ENCODE measurements at places on chromosomes 7 and 10.

GRCh38 chr10:107942826-107943225, 778.3 kb upstream of the SORCS1 start:
- no peak for DNase-seq

DNA sequence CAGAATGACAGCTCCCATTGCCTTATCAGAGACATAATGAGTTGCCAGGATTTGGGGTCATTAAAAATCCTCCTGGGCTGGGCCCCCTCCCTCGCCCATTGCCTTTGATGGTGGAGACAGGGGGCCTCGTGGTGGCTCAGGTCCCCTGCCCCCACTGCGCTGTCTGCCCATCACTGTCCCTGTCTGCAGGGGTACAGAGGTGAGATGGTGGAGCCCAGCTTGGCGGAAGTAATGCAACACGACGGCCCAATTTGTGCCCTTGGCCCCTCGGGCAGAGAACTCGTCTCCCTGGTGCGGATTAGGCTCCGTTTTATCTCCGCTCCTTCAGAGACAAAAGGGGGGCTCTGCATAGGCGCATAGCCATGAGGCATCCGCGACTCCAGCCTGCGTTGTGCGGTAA, 152.4 kb upstream of the UNC5B start:
- no peak for DNase-seq

GRCh38 chr7:150942001-150942590, 36.0 kb downstream of the KCNH2 start:
- no peak for DNase-seq

DNA sequence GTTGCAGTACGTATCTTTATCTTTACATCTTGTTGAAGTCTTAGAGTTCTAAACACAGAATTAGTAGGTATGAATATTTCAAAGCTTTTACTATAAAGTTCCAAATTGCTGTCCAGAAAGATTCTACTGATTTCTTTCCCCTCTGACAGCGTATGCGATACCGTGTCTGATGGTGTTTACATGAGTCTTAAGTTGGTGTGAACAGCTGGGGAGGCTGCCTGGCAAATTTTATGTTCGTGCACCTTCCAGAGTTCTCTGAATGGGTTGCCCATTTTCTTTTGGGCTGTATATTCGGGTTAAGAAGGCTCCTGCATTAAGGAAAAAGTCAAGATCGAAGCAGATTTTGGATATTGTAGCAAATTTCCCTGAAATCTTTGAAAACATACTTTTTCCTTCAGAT, 8.3 kb downstream of the MDH2 start:
- no peak for DNase-seq

- DNase-seq: no peak
Observed at GRCh38 chr10:22429981-22430421, 84.7 kb downstream of the SPAG6 start.

DNA sequence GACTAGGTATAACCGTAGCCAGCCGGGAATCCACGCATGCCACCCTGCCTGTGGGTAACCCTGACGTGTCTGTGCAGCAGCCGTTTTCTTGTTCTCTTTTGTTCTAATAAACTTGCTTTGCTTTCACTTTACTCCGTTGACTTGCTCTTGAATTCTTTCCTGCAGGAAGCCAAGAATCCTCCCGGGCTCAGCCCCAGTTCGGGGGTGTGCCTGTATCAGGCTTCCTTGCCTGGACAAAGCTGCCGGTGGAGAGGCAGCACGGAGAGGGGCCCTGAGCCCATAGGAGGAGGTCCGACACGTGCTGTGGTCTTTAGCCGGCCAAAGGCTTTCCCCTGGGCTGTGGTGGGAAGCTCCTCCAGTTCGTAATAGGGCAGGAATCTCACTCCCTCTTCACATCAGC, 256.5 kb upstream of the PPP2R2D start:
- DNase-seq: no peak

GRCh38 chr10:29306688-29307087, 17.8 kb downstream of the LYZL1 start:
- no peak for DNase-seq

DNA sequence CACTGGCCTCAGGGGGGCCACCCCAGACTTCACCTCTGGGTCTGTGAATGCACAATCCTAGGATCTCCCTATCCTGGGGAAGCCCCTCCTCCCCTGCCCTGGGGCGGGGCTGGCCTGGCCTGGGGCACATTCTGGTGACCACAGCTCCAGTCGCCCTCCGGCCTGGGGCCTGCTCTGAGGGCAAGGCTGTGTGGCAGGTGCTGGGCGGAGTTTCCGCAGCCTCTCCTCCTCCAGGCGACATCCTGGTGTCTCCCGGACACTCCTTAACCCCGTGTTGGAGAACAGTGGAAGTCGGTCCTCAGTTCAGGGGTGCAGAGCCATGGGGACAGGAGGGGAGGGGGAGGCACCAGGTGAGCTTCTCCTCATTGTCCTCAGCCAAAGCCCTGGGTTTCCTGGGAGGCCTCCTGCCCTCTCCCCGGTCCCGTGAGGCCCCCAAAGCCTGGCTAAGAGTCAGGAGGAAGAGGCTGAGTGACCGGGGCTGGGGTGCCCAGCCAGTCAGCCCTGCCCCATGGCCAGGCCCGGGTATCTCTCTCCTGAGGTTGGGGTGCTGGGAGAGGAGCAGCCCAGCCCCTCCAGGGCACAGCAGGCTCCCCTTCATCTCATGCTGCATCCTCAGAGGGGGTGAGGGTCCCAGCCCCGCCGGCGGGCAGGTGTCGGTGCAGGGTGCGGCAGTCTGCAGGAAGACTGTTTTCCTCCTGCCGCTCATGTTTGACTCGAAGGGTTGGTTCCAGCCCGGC, 22.6 kb downstream of the UNCX start:
- no peak for DNase-seq

GRCh38 chr7:44333911-44334733, 8.7 kb upstream of the CAMK2B start:
- no peak for DNase-seq

GRCh38 chr7:108989319-108989718, 419.6 kb downstream of the DNAJB9 start:
- no peak for DNase-seq

GRCh38 chr7:130595986-130596385, 72.6 kb downstream of the COPG2 start:
- no peak for DNase-seq
